SJCRH30 (cell line): ENCODE measurements at places on chromosomes 5 and 9. TPM values are rescaled to one million over a fixed set of nuclear protein-coding genes. Genes with fewer than 3 reads are reported as not detected.

DNA sequence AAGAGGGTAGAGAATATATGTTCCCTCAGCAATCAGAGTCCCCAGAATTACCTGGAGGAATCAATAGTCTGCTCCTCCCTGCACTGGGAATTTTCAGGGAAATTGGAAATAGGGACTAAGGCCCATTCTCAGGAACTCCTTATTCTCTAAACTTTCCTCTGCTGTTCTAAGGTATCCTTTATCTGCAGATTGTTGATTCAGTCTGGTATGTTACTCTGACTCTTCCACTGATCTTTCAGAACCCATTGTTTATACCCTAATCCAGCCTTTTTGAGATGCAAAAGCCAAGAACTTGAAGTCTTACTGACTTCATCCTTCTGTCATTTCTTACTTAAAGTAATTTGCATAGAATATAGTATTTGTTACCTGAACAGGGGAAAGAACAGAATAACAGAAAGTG is 143.5 kb upstream of the PPP1R2B start:
- H3K4me1 ChIP-seq = no peaks in the 10 kb centered on the region
- H3K27ac ChIP-seq = no peak overlapping the region
- H3K27me3 ChIP-seq = no peaks in the 10 kb centered on the region

Gene PCDHB11
- 8.9 and 9.8 TPM in 2 replicates for total RNA-seq

Gene NUTM2G
- 0.42 TPM in 1 of 2 replicates, not detected in the other for total RNA-seq

DNA sequence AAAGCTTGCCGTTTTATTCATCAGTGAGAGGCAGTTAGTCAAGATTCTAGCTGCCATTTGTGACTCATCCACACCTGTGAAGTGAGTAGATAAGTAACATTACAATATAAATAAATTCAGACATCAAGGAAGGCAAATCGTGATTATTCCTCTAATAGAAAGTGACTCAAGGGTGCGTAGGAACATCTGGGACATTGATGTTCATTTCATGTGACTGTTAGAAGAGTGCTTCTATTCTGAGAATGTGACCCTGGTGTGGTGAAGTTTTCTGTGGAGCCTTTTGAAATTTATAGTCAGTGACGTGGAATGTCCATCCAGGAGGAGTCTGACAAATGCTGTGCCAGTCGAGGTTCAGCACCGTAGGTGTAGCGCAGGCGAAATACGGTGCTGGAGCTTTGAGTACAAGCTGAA is 48.4 kb upstream of the FAM240B start:
- no peak overlapping the region for H3K4me3 ChIP-seq
- H3K27ac ChIP-seq = no peak overlapping the region
- H3K4me1 ChIP-seq = no peaks in the 10 kb centered on the region
- no peaks in the 10 kb centered on the region for H3K27me3 ChIP-seq
- no peak for DNase-seq

Gene LOX
- 1.7 and 2.3 TPM in 2 replicates for total RNA-seq
